ENCODE measurements at places on chromosomes 13 and 19.

DNA sequence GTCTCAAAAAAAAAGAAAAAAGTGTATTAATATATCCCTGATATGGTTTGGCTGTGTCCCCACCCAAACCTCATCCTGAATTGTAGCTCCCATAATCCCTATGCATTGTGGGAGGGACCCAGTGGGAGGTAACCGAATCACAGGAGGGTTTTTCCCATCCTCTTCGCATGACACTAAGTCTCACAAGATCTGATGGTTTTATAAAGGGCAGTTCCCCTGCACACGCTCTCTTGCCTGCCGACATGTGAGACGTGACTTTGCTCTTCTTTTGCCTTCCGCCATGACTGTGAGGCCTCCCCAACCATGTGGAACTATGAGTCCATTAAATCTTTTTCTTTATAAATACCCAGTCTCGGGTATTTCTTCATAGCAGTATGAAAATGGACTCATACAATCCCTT is 17.7 kb downstream of the STK24 start:
- no peak for DNase-seq

DNA sequence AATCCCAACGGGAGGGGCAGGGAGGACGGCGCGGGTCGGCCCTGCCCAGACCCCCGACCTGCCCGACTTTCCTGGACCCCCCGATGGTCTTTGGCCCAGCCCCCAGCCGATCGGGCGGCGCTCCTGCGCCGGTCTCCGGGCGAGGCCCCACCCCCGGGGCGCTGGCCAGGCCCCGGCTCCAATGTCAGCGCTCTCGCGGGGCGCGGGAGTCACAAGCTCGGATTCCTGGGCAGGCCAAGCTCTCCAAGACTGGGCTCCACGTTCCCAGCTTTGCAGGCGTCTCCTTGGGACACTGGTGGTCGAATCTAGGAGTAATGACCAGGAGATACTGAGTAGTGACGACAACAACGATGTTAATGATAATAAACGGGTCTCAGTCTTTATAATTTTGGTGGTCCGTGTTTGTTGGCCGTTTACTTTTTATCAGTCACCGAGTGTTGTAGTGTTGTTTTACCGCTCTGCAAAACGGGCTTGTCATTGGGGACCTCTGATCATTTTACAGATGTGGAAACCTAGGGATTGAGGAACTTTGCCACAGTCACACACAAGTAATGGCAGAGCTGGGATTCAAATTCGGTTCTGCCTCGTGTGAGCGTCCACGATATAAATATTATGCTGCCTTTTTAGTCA is 545 bp downstream of the RAD23A start:
- DNase-seq = no peak

DNA sequence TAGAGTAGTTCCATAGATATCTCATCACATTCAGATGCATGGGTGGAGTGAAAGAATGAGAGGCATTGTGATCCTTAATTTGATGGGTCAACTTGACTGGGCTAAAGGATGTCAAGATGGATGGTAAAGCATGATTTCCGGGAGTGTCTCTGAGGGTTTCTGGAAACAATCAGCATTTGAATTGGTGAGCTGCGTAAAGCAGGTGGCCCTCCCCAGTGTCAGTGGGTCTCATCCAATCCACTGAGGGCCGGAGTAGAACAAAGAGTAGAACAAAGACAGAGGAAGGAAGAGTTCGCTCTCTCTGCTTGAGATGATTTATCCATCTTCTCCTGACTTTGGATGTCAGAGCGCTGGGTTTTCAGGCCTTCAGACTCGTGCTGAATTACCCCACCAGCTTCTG is 43.1 kb downstream of the SERP2 start:
- DNase-seq = no peak

- no peak for DNase-seq
Observed at GRCh38 chr19:56917998-56918397, 77.5 kb upstream of the PEG3 start.

- no peak for DNase-seq
Observed at GRCh38 chr13:78649997-78650716, 8.8 kb downstream of the OBI1 start.

DNA sequence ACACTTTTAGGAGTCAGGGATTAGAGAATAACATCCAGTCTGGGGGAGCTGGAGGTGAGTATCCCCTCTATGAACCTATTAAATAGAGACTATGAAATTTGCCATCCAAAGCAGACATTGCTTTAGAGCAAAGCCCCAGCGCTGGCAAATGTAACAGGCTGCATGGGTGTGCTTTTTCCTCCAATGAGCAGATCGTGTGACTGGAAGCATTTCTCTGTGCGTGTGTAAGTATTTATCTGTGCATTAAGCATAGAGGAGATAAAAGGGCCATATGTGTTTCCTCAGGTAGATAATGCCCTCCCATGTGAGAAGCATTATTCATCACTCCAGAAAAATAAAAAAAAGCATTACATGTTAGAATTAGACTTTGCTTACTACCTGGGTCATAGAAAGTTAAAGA is 924 bp downstream of the TNFSF13B start:
- DNase-seq = no peak

DNA sequence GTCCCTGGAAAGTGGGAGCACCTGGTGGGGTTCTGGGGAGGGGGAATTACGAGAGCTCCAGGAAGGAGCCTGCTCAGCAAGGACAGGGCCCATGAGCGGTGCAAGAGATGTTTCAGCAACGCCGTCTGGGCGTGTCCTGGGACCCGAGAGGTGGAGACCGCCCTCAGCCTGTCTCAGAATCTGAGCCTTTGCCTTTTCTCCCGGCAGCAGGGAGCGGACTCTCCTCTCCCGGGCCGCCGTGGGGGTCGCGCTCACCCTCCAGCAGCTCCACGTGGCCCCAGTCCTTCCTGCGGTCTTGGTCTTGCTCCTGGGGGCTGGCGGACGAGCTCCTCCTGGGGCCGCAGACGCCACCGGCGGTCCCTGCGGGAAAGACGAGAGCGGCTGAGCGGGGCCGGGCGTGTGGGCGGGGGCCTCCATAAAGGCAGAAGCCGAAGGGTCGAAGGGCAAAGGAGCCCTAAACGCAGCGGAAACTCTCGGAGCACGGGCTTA is 714 bp downstream of the POLRMT start:
- no peak for DNase-seq

All from iPS DF 6.9 (cell line).